ENCODE measurements at places on chromosomes 11 and 22. TPM values are rescaled to one million over a fixed set of nuclear protein-coding genes. Genes with fewer than 3 reads are reported as not detected.

Gene RASD2
- total RNA-seq, result 0.89 TPM

Gene CD82
- total RNA-seq, result 186 TPM

Gene CDC42EP2
- total RNA-seq, result 20.8 TPM

Gene MS4A4A
- not detected for total RNA-seq

Measured in smooth muscle cell of the umbilical artery (primary cell).